ENCODE measurements at places on chromosomes 13 and 19. TPM values are rescaled to one million over a fixed set of nuclear protein-coding genes. Genes with fewer than 3 reads are reported as not detected.

DNA sequence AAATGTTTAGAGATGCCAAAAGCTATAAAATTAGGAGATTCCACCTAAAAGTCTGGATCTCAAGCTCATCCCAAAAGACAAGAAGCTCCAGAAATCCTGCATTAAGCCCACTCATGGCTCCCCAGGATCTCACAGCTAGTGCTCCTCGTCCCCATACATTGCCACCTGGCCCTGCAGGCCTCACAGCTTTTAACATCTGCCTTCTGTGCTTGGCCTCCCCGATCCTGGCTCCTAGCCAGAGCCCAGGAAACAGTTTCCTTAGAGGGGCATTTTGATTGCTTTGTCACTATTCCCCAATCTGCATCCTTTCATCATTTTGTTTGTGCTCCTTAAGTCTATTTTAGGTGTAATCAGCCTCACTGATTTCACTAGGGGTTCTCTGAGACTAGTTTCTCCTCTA, 14.5 kb upstream of the DCT start:
- H3K36me3 ChIP-seq, result no peaks in the 10 kb centered on the region
- no peak overlapping the region for H3K4me3 ChIP-seq
- peak; percentile 5 for DNase-seq
- no peaks in the 10 kb centered on the region for H3K27me3 ChIP-seq

DNA sequence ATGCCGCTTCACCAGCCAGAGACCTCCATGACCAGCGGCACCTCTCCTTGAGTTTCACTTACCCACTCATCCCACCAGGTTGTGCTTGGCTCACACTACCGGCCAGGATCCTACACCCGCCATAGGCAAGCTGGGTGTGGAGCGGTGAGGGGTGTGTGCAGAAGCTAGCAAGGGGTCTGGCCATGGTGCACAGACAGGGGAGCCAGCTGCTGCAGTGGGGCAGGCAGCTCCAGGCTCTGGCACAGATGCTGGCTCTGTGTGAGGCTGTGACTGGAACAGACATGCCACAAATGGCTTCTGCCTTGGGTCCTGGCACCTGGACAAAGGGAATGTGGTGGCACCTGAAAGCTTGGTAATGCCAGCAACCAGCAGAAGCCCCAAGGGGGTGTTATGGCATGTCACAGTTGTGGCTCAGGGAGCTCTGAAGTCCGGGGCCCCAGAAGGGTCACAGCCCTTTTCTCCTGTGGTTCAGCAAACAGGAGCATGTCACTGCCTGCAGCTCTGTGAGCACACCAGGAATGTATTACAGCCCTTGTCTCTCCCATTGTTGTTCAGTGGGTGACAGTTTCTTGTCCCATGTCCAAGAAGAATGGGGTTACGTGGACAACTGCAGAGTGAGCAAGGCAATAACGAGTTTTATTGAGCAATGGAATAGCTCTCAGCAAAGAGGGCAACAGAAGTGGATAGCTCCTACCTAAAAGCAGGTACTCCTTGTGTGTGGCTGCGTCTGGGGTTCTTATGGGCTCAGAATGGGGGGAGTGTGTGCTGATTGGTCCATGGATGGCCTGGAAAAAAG, 2791.0 kb upstream of the PCDH20 start:
- H3K4me3 ChIP-seq, result no peak overlapping the region
- DNase-seq, result no peak
- no peaks in the 10 kb centered on the region for H3K4me1 ChIP-seq
- no peaks in the 10 kb centered on the region for H3K27me3 ChIP-seq

DNA sequence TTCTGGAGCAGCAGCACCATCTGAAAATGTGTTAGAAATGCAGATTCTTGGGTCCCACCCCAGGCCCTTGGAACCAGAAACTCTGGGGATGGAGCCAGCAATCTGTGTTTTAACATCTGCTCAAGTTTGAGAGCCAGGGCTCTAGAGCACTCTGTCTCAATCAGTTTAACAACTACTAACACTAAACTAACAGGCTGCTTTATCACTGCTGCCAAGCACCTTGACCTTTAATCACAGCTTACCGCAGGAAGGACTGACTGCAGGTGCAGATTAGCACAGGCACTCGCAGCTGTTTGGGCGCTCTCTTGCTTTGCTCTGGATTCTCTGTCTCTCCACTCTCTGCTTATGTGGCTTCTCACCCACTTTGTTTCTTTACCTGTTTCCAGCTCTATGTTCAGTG, 163.5 kb downstream of the MTUS2 start:
- peak; percentile 27 for DNase-seq
- no peaks in the 10 kb centered on the region for H3K4me1 ChIP-seq
- no peaks in the 10 kb centered on the region for H3K27me3 ChIP-seq

- peak overlapping the region; percentile 47 for H3K4me3 ChIP-seq
- H3K27ac ChIP-seq, result peak overlapping the region; percentile 18
- H3K36me3 ChIP-seq, result no peaks in the 10 kb centered on the region
- DNase-seq, result peak; percentile 90
- no peaks in the 10 kb centered on the region for H3K27me3 ChIP-seq
These were observed 607 bp upstream of the SYNE4 start for GRCh38 chr19:36009220-36009619.

Gene LRRC4B
- total RNA-seq, result 1.7 TPM

Gene NOVA2
- total RNA-seq, result not detected

Gene URAD
- total RNA-seq, result not detected

Gene MPV17L2
- total RNA-seq, result 13.0 TPM

Gene MIDN
- total RNA-seq, result 54.6 TPM
